ENCODE measurements at places on chromosomes 2 and 18. TPM values are rescaled to one million over a fixed set of nuclear protein-coding genes. Genes with fewer than 3 reads are reported as not detected.

DNA sequence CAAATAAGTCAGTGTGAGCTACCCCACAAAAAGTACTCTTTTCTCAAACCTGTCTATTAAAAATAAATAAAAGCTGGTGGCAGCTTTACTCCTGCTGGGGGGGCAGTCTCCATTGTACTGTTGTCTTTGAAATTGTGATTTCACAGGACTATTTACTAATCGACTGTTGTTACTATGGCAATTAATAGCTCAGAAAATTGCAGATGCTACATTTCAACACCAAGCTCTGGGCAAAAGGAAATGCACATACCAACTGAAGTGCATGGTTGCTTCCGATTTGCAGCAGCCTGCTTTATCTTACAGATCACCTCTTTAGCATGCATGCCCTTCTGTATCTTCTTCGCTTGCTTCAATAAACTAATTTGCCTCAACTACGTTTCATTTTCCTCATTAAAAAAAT, 117.6 kb upstream of the DAPL1 start:
- no peak for DNase-seq

DNA sequence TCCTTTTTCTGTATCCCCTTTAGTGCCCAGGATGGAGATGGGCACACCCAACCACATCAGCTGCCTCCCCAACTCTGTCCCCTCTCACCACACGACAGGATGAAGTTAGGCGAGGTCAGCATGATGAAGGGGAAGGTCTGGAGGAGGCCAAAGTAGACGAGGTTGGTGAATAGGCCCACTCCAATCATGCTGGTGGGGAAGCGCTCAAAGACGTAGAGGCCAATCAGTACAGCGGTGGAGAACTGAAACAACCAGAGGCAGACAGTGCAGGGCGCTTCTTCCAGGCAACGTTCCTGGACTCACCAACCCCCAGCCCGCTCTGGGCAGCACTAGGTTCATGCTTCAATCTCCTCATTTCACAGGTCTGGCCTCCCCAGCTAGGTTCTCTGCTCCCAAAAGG, 2.9 kb downstream of the TEX261 start:
- DNase-seq = no peak

Gene FSHR
- not detected for total RNA-seq

Gene SLC5A7
- total RNA-seq = not detected

Measured in dermis microvascular lymphatic vessel endothelial cell (primary cell).